SW480 (cell line): ENCODE measurements at places on chromosomes 6 and 20.
A peak's percentile ranks its signal among the peaks of the same experiment; 100 is the strongest.

DNA sequence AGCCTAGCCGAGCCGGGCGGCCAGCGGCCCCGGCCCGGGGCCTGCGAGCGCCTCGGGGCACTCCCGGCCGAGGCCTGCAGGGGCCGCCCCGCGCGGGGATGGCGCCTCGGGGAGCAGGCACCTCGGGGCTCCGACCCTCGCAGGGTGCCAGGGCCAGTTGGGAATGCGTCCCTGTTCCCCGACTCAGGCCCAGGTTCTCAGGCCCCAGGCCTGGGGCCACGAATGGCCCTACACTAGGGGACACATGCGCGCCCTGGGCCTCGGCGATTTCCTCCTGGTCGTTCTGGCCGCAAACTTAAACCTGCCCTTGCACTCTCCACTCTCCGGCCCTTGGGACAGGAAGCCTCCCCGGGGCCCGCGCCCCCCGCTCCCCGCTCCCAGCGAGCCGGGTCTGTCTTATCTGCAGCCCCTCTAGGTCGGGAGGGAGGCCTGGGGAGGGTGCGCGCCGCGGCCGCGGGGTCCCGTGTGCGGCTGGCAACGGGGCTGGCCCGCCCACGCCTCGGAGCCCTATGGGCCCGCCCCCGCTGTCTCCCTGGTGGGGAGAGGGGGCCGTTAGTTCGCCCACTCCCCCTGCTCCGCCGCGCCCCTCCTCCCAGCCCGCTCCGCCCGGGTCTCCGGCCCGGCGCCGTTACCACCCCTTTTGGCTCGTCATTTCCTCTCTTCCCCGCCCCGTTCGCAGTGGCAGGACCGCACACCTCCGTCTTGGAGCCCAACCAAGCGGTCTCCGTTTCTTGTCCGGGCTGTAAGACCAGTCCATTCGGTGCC, 611 bp downstream of the NFYA start:
- DNase-seq: peak; percentile 75

DNA sequence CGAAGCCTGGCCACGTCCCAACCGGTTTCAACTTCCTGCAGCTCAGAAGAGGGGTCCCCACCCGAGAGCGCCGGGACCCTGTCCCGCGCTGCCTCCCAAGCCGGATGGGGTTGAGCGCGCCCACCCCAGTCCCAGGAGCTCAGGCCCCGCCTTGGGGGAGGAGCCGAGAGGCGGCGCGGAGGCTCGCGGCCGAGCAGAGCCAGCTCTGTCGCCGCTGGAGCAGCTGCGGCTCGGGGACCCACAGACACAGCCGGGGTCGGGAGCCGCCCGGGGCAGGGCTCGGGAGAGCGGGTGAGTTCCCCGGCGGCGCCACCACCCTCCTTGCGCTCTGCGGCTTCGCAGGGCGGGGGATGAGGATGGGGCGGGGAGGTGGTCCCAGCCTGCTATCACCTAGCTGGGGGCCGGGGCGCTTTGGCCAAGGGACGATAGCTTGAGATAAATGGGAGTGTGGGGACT, at the start of gene PPP1R16B:
Gene PPP1R16B (plus strand): TSS at position 196 of the 456 bp plus-strand sequence. CDS start 30,229 bp downstream, outside the sequence.
- no peak for DNase-seq

DNA sequence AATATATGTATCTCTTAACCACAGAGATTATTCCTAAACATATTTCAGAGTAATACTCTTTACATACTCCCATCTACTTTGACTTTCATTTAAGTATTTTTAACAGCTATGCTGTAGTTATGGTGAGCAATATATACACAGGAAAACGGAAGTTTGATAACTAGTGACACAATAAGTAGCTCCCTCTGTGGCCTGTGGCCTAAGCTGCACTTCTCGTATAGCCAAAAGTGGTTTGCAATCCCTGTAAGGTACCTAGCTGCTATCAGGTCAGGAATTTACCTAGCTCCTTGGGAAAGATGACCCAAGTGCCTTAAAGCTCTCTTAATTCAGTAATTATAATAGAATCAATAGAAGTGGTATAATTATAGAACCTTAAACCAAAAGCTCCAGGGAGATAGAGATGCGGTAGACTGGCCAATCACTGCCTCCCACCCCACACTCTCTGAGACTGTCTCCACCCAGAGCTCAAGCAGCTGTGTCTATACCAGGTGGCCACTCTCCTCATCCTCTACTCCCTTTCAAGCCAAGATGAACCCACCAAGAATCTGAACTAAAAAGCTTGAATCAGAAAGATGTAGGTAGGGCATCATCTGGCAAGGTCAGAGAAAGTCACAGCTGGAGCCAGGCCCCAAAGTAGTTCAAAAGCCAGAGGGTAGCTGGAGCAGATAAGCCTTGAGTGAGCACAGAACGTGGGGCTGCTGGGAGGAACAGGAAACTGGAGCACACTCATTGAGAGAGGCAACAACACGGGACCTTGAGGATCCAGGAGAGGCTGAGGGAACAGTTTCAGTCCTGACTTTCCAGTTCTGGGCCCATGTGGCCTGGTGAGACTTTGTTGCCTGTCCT, 84.9 kb upstream of the ASF1A start:
- no peak for DNase-seq

DNA sequence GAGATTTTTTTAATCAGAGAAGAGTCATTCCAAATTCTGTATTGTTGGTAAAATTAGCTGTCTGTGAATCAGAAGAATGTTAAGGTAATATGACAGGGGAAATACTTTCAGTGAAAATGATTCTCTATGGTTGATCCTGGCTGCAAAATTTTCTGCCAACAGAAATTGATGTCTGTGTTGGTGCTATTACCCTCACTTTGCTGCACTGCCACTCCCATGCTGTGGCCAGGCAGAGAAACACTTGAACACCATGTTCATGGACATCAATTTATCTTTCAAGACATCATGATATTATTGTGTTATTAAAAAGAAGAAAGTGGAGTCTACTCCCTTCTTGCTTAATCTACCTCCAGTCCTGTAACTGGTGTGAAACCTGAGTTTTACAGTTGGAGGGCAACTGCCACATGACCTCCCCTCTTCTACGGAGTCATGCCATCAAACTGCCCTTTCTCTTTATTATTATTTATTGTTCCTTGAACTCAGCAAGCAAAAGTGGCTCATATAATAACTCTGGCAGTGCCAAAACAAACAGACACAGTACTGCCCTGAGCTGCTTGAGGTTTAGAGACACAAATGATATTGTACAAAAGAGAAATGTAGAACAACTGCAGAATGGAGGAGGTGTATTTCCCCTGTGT, 288.0 kb upstream of the JAG1 start:
- DNase-seq: no peak

DNA sequence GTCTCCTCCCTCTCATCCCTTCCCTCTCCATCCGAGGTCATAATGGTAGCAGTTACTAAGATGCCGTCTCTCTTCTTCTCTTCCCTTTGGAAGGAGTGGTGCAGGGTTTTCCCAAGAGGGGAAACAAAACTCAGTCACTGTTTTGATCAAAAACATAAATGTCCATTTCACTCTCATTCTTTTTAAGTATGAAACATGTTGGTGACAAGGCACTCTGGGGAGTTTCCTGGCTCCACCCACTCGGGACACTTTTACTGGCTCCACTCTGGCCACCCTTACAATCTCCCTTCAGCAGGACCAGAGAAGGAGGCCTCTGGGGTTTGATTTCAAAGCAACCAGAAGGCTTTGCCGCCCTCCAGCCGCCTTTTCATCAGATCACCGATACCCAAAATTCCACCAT, 57.0 kb downstream of the FGD2 start:
- no peak for DNase-seq

- no peak for DNase-seq
Observed at GRCh38 chr6:15888798-15889772, 226.3 kb upstream of the DTNBP1 start.

GRCh38 chr6:5181510-5182317, 79.0 kb downstream of the LYRM4 start:
- DNase-seq: no peak

GRCh38 chr20:47099825-47100441, 205.3 kb downstream of the EYA2 start:
- no peak for DNase-seq

GRCh38 chr20:50379049-50379990, 130.9 kb upstream of the PTPN1 start:
- no peak for DNase-seq

DNA sequence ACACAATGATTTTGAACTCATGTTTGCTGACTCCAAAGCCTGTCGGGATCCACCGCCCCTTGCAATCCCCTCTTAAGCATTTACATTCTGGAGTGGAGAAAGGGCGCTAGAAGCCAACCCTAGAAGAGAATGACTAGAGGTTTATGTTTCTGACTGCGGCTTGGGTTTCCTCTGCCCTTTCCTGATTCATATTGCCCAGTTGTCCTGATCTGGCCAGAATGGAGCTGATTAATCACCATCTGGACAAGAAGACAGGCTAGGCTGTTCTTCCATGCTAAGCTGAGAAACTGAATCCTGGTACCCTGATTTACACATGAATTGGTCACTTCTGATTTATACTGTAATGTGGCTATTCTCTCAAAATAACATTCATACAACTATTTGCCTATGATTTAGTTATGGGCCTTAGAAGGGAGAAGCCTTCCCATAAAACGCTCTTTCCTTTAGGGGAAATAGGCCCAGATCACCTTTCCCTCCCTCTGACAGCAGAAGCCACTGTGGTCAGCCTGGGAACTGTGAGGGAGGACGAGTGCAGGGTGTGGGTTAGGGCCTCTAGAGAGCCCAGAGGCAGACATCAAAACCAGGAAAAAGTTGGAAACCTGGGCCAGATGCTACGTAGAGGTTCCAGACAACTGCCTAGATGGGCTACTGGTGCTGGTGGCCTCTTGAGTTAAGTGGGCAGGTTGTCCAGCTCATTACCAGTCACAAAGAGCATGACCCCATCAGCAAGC, 199.2 kb upstream of the PRDM1 start:
- no peak for DNase-seq

DNA sequence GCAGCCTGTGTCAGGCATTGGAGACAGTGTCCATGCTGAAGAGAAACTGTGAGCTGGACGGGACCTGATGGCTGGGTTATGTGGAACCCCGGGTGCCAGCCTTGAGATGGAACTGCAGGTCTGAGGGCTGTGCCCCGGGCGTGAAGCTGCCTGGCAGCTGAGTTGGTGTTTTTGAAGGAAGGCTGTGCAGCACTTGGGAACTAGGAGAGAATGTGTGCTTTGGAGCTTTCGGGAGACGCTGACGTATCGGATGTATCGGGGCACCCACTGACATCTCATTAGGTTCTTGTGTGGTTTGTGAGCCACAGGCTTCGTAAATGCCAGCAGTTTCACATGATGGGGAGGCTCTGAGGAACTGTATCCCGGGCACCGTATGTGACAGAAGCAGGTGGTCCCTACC, 2.2 kb downstream of the DLGAP4 start:
- DNase-seq: no peak
